ENCODE measurements at places on chromosomes 1 and 21.

GRCh38 chr1:104884939-104885338 lies 1135.2 kb downstream of the AMY1C start:
- DNase-seq, result no peak

GRCh38 chr1:175415129-175415712 lies 222.6 kb upstream of the KIAA0040 start:
- no peak for DNase-seq

GRCh38 chr1:9558271-9558945 lies 19.1 kb downstream of the SLC25A33 start:
- no peak for DNase-seq

DNA sequence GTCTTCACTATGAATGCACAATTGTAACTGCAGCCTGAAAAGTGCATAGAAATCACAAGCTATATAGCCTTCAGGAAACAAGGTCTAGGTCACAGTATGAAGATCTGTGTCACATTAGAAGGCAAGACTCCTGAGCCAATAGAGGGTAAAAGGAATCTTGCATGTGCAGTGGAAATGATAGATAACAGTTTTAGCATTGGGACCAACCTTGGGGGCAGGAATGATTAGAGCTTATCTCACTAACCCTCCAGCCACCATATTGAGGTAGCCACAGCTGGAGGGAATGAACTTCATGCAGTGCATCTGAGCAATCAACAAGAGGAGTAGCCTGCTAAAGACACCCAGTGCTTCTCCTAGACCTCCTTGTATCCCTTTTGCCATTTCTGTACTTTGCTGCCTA lies 390.1 kb downstream of the LTN1 start:
- no peak for DNase-seq

GRCh38 chr1:48249868-48250267 lies 27.4 kb downstream of the SLC5A9 start:
- DNase-seq, result no peak

DNA sequence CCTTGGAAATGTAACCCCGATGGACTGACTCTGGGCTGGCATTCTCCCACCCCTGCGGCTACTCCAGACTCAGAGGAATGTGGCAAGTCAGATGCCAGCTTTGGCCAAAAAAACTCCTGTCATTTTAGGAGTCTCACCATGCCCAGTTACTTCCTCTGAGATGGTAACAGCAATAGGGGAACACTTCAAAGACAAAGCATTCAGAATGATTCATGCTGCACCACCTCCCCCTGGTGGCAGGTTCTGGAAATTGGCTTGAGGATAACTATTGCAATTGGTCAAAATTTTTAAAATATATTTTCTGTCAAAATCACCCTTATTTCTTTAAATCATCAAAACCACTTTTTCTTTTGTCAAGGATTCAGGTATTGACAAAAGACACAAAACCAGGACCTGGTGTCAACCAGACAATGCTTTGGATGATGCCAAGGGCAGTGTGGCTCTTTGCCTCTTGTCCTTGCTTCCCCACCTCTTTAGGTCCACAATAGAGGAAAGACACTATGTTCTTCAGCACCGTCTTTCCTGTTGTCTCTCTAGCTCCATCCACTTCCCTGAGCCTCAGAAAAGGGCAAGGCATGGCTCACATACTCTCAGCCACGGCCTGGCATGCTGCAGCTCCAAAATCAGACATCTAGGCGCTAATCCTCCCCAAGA lies 9.9 kb upstream of the CDCA8 start:
- peak; percentile 52 for DNase-seq
